ENCODE measurements at places on chromosomes 7 and 10.

GRCh38 chr10:18402853-18403252, 248.5 kb downstream of the NSUN6 start:
- DNase-seq, result no peak

GRCh38 chr7:110764852-110765251, 326.1 kb upstream of the LRRN3 start:
- no peak for DNase-seq

GRCh38 chr7:12942609-12943008, 255.2 kb downstream of the ARL4A start:
- DNase-seq, result no peak

- DNase-seq, result no peak
Observed at GRCh38 chr7:122290476-122290875, 14.1 kb downstream of the FEZF1 start.

- no peak for DNase-seq
Observed at GRCh38 chr10:93541402-93542357, 24.8 kb upstream of the FFAR4 start.

GRCh38 chr10:13658871-13659685, 72.3 kb downstream of the PRPF18 start:
- DNase-seq, result peak; percentile 62

- no peak for DNase-seq
Observed at GRCh38 chr10:89297356-89297755, 4.5 kb upstream of the IFIT2 start.

DNA sequence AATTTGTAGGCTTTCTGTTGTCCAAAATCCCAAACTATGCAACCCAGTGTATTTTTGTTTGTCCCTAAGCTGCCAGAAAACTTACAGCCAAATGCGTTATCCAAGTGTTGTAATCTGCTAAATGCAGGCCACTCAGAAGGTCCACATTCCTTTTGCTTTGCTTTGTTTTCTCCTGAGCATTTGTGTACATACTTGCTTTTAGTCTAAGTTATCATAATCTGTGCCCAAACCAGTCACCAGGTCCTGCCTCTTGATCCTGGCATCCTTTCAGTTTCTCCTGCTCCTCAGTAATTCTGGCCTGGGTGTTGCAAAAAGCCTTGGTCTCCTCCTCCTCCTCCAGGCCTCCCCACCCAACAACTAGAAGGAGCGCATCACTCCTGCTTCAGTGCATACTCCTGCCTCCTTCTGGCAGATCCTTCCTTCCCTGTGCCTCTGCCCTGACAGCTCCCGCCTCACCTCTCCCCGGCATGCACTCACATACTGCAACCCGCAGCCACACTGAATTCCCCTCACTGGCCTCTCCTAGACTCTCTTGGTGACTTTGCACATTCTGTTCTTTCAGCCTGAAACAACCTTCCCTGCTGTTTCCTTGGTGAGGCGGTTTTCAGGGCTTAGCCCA, 2.3 kb downstream of the DENND2A start:
- no peak for DNase-seq

GRCh38 chr7:130881799-130882141, 147.8 kb upstream of the KLF14 start:
- no peak for DNase-seq

- DNase-seq, result no peak
Observed at GRCh38 chr7:43385856-43386255, 197.1 kb upstream of the STK17A start.

- DNase-seq, result no peak
Observed at GRCh38 chr10:32318476-32318896, 28.5 kb downstream of the EPC1 start.

DNA sequence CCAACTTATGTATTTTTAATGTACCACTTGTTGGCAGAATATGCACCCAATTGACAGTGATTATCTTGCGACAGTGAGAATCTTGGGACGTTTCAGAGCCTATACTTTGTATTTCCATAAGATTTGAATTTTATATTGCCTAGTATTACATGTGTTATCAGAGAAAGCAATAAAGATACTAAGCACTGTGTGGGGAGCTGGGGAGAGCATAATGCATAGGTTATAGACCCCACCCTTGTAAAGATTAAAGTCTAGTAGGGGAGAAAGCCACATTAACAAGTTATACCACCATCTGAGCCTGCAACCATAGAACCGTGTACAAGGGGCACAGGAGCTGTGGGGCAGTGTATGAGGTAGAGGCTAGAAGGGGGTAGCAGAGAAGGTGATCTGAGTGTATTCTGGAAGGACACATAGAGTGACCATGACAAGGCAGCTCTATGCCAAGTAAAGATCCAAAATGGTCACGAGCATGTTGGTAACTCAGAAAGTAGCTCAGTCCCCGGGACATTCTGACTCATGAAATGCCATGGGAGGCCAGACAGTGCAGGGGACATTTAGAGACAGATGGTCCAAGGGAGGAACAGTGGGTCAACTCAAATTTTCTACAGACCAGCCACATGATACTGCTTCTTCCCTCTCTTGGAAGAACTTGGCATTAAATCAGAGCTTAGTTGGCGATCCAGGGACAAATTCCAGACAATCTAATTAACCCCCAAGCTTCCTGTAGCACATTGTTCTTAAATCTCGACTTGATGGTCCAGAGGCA, 84.5 kb downstream of the ADRA2A start:
- no peak for DNase-seq

DNA sequence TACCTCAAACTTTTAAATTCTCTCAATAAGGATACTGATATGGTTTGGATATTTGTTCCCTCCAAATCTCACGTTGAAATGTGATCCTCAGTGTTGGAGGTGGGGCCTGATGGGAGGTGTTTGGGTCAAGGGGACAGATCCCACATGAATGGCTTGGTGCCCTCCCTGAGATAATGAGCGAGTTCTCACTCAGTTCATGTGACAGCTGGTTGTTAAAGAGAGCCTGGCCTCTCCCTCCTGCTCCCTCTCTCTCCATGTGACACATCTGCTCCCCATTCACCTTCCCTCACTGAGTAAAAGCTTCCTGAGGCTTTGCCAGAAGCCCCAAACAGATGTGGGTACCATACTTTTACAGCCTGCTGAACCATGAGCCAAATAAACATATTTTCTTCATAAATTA, 19.2 kb downstream of the ABCB4 start:
- no peak for DNase-seq

DNA sequence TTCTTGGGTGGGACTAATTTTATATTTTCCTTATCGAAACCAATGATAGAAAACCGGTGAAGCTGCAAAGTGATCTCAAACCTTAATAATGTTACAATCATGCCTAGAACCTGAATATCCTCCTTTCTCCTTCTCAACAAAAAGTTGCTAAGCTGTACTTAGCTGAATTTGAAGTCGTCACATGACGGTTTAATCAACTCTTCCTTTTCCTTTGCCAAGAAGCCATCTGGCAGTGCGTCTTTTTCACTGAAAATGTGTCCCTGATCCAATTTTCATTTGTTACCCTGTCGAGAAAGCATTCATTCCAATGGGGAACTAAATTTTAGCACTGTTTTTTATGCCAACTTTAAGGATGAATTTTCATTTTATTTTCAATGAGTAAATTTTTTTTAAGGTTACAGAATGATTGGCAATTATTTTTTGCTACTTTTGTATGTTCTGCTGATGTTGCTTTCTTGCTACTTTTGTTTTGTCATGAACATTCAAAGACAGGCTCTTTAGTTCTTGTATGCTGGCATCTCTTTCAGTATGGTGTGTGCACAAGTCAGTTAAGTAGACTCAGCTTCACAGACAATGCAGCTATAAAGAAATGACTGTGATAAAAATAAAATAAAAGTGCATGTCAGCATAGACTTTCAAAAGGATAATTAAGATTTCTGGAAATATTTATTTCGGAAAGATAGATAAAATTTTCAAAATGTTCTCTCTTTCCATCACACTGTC, 980.0 kb downstream of the DNAJB9 start:
- no peak for DNase-seq

DNA sequence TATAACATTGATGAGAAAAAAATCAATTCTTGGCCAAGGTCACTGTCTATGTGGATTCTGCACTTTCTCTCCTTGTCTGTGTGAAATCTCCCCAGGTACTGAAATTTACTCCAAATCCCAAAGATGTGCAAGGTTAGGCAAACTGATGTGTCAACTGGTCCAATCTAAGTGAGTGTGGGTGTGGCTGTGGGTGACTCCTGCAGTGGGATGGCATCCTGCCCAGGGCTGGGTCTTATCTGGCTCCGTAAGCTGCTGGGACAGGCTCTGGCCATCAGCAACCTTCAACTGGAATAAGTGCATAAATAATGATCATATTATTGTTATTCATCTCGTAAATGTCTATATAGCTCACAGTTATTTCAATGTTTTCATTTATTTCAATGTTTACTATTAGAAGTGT, 79.3 kb downstream of the JCAD start:
- DNase-seq, result no peak

GRCh38 chr7:69217516-69218350, 380.5 kb upstream of the AUTS2 start:
- DNase-seq, result no peak

GRCh38 chr7:106064771-106065574, 47.1 kb downstream of the SYPL1 start:
- DNase-seq, result no peak

- DNase-seq, result no peak
Observed at GRCh38 chr10:27446091-27446918, 57.8 kb upstream of the RAB18 start.

DNA sequence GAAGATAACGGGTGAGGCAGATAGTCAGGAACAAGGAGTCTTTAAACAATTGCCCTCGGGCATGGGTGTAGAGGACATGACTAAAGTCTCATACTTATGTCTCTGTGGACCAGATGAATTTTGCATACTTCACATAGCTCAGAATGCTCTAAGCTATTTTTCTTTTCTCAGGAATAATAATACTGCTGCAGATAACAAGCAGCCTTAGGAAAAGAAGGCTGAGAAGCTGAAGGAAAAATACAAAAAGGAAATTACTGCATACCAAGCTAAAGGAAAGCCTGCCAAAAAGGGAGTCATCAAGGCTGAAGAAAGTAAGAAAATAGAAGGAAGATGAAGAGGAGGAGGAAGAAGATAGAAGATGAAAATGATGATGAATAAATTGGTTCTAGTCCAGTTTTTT, 13.4 kb upstream of the ERCC6 start:
- no peak for DNase-seq
